ENCODE measurements at places on chromosomes 2 and 18.
A peak's percentile ranks its signal among the peaks of the same experiment; 100 is the strongest.

DNA sequence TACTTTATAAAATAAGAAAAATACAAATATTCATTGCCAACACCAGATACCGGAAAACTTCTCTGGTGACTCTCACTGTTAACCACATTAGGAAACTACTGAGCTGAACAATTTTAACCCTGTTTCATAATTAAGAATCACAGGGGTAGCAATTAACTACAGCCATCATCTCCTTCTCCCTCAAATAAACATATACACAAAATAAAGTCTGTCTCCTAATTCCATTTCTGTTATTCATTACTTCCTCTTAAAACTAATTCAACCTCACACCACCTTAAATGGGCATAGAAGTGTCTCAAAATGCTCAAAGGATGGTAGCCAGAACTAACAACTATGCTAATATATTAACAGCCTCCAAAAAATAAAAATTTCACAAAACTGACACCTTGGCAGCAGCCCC lies 60.7 kb downstream of the ACVR1 start:
- DNase-seq, result no peak

DNA sequence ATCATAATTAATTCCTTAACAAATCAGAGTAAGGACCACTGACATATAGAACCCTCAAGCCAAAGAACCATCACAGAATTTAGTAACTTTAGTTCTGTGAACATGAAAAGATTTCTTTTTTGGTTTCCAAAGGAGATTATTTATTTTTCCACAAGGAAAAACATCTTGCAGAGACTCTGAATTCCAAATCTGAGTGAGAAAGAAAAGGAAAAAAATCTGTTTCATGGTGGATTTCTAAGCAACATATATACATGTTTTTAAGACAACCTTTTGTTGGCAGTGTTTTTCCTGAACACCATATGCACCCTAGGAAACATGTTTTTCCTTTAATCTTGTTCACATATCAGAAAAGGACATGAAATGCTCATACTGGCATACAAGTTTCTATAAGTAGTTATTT lies 149.8 kb downstream of the AGPS start:
- DNase-seq, result no peak

GRCh38 chr2:217654168-217654567 lies 348.6 kb downstream of the TNS1 start:
- no peak for DNase-seq

- peak; percentile 81 for DNase-seq
These were observed 18.2 kb downstream of the NRP2 start for GRCh38 chr2:205700331-205701132.

DNA sequence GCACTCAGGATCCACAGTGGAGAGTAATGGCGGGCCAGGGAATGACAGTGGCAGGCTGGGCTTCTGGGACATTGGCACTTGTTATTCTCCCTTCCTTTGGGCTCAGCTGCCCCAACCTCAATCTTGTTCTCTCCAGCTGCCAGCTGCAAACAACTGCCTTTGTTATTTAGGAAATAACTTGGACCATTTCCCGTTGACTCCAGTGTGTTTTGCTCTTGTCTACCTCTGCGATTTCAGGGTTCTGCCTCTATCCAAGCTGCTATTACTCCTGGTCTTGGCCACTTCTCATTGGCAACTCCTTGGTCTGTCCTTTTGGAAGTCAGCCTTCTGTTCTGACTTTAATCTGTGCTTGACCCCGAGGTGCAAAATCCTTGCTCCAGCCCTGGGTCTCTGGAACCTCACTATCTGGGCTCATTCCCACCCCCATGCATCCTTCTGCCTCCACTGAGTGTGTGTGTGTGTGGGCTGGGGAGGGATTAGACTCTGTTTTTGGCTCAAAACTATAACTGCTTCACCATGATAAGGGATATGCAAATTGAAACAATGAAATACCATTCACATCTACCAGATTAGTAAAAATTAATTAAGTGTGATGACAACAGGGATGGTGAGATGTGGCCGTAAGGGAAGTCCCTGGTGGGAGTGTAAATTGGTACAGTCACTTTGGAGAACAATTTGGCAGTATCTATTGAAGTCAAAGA lies 134.1 kb upstream of the CXCR4 start:
- no peak for DNase-seq

DNA sequence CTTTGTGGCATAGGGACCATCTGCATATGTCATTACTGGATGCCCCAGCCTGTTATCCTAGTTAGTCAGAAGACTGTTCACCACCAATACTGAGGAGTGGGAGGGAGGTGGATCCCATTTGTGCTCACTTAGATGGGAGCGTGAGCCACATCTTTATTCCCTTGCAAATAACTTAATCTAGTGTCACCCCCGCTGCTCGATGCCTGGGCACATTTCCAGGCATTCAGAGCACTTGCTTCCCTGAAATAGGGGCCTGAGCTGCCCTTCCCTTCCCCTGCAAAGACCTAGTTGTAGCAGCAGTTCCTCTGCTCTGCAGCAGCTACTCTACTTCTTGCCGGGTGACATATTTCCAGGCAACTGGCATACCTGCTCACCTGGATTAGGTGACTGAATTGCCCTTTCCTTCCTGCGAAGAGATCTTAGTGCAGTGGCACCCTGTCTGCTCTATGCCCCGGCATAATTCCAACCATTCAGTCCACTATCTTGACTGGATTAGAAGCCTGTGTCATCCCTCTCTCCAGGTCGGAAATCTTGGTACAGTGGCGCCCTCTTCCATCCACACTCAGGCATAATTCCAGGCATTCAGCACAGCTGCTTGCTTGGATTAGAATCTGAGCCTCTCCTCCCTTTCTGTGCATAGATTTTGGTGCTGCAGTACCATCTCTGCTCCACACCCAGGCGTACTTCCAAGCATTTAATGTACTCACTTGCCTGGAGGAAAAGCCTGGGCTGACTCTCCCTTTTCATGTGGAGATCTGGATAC lies 1389.1 kb upstream of the TMEFF2 start:
- DNase-seq, result no peak

- no peak for DNase-seq
These were observed 1111.1 kb upstream of the KLHL29 start for GRCh38 chr2:22273853-22274252.

DNA sequence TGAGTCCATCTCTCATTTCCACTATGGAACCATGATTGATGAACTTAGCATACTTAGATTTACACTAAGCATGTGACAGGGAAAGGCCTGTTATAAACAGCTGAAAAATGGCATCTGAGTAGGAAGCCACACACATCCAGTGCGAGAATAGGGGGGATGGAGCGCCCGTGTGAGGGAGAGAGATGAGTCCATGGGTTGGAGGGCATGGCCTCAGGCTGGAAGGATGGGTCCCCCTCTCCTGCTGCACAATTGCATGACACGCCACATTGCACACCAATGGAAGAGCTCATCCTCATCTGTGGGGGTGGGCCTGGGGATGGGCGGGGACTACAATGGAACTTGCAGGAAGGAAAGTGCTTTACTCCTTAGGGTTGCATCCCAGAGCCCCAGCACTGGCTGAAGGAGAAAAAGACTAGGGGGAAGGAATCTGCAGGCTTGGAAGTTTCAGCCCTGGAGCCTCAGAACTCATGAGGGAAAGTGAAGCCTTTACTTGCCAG lies 46.4 kb upstream of the CXCR4 start:
- no peak for DNase-seq

GRCh38 chr2:133092571-133092970 lies 422.6 kb upstream of the LYPD1 start:
- no peak for DNase-seq

DNA sequence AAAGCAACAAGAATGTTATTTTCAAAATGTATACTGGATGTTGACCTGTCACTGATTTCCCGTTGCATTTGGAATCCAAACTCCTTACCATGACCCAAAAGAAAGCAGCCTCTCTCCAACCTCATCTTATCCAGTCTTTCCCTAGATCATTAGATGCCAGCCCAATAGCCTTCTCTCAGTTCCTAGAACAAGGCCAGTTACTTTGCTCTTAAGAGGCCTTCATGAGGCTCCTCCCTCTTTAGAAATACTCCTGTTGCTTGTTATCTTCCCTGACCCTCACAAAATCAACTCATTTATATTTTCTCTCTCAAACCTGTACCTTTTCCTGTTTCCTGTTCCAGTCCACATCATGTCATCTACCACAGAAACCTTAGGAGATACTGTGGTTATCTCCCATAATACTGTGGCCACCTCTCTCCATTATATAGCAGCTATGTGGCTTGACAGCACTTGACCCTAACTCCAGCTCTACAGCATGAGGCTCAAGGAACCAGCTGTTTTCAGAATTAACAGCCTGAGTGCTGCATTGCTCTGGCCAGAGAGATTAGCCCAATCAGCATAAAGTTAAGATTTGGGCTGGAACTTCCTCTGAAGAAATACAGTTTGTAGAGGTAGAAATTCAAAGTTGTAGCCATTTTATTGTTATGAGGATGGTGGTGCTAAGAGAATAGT lies 22.8 kb downstream of the SRBD1 start:
- DNase-seq, result no peak

GRCh38 chr2:64063924-64064331 lies 44.7 kb upstream of the VPS54 start:
- no peak for DNase-seq

GRCh38 chr2:122868646-122869275 lies 1113.3 kb downstream of the TSN start:
- no peak for DNase-seq

DNA sequence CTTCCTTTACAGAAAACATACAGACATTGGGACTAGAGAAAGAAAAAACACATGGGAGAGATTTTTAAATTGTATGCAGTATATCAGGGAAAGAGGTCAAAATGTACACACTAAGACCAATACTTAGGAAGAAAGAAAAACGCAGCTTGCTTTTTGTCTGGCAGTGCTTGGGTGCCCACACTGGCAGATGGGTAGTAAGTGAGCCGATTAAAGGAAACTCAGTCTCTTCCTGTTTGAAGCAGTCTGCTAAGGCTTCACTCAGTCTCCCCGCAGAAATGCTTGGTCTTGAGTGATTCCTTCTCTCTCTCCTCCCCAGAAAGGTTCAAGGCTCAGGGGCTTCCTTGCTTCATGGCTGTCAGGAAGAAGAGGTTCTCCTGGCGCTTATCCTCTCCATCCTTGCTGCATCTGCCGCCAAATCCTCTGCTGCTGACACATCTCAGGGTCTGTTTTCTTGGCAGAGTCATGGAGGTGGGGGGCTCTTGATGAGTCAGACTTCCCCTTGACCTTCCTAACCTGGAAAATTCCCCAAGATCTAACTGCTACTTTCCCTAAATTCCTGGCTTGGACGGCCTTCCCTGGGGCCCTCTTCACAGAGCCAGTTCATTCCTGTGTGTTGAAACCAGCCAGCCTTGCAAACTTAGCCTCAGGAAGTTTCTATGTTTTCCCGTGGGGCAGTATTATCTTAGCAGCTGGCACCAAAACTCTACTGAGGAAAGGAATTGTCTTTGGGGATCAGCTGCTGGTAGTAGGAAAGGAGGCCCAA lies 10.5 kb upstream of the TMSB10 start:
- no peak for DNase-seq

- DNase-seq, result no peak
These were observed 866.8 kb downstream of the DSC3 start for GRCh38 chr18:30175621-30176225.

- no peak for DNase-seq
These were observed 22.1 kb downstream of the ABHD3 start for GRCh38 chr18:21682371-21683051.

GRCh38 chr18:78543201-78543725 lies 436.4 kb upstream of the SALL3 start:
- no peak for DNase-seq

DNA sequence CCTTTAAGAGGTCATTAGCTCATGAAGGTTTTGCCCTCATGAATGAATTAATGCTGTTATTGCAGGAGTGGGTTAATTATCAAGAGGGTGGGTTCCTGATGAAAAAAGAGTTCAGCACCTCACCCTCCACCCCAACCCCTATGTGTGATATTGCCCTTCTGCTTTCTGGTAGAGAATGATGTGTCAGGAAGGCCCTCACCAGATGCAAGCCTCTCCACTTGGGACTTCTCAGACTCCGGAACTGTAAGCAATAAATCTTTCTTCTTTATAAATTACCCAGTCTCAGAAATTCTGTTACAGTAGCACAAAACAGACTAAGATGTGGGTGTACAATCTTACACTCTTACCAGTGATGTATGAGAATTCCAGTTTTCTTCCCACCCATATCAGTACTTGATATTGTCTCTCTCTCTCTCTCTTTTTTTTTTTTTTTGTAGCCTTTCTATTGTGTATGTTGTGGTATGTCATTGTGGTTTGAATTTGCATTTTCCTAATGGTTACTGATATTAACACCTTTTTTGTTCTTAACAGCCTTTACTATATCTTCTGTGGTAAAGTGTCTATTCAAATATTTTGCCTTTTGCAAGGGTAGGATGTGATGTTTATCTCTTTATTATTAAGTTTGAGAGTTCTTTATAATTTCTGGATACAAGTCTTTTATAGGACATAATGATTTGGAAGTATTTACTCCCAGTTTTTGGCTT lies 10.4 kb upstream of the MAP2 start:
- DNase-seq, result no peak

GRCh38 chr2:130755256-130756052 lies at the start of gene AMER3:
AMER3 (plus strand) TSS chr2:130755540; CDS start chr2:130762073, 6,533 bp downstream.
- no peak for DNase-seq

GRCh38 chr18:58611395-58612131 lies 17.3 kb downstream of the ALPK2 start:
- no peak for DNase-seq

GRCh38 chr18:36766836-36767235 lies 62.0 kb downstream of the TPGS2 start:
- DNase-seq, result no peak

DNA sequence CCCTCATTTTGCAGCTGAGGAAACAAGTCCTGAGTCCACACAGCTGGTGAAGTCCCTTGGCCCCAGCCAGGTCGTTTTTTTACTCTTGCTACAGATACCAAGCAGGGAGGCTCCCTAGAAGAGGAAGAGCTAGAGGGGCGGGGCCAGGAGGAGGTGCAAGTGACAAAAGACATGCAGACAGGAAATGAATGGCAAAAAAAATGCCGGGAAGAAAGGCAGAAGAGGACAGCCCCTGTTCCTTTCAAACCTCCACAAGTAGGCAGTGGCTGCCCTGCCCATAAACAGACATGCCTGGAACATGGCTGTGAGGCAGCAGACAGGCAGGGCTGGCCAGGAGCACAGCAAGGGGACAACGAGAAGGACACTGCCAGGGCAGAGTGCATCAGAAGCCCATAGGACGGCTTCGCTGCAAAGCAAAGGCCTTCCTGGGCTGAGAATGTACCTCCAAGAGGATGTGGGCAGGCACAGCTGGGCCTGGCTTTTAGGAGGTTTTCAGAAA lies 108.7 kb downstream of the ZBTB7C start:
- DNase-seq, result no peak

- no peak for DNase-seq
These were observed 39.5 kb downstream of the PSD4 start for GRCh38 chr2:113213061-113213930.

GRCh38 chr2:62698653-62699052 lies 6.9 kb upstream of the EHBP1 start:
- no peak for DNase-seq

DNA sequence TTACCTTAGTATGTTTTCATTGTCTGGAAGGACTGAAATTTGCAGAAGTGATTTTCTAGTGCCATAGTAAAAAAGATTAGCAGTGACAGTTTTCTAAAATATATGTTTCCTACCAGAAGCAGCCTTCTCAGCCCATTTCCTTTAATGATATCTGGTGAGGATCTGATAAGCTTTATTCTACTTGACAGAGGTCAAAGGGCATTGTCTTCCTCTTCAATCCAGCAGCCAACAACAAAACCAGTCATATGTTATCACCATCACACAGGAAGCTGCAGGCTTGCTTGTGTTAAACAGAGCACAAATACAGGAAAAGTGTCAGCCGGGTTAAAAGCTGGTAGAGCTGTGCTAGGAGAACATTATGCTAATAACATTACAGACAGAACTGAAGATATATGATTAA lies 35.6 kb upstream of the ZSWIM2 start:
- no peak for DNase-seq

- DNase-seq, result no peak
These were observed 70.2 kb downstream of the HRH4 start for GRCh38 chr18:24530630-24531111.

Measured in amniotic stem cell (primary cell).